Femur (tissue), 1 donor: ENCODE measurements at places on chromosomes 3 and 15.

- DNase-seq: no peak
Measured at GRCh38 chr3:621714-622113, 425.2 kb downstream of the CHL1 start.

DNA sequence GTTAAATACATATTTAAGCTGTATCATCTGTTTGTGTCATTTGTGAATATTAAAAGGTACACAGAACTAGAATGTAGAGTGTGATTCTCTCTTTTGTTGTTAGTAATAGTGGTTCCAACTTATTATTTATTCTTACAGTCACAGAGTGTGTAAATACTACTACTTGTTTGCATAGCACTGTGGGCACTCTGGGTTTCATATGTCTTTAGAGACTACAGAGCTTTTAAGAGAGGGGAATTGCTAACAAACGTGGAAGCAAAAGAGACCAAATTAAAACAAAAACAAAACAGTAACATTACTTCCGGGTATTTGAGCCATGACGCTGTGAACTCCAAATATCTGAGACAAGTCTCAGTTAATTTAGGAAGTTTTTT, 828.0 kb upstream of the DPPA4 start:
- DNase-seq: no peak

DNA sequence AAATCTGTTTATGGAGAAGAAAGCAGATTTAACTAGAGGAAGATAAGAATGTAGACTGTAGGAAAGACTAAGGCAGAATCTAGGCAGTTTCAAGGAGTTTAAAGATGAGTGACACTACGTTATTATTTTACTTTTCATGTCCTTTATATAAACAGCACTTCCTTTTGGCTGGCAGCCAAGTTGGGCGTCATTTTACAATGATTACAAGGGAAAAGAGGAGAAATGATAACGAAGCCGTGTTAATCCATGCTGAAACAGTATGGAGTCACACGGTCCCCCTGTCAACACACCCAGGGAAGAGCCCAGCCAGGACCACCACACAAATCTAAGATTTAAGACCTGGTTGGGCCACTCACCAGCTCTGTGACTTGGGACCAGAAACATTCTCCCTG, 83.7 kb upstream of the NEO1 start:
- no peak for DNase-seq

DNA sequence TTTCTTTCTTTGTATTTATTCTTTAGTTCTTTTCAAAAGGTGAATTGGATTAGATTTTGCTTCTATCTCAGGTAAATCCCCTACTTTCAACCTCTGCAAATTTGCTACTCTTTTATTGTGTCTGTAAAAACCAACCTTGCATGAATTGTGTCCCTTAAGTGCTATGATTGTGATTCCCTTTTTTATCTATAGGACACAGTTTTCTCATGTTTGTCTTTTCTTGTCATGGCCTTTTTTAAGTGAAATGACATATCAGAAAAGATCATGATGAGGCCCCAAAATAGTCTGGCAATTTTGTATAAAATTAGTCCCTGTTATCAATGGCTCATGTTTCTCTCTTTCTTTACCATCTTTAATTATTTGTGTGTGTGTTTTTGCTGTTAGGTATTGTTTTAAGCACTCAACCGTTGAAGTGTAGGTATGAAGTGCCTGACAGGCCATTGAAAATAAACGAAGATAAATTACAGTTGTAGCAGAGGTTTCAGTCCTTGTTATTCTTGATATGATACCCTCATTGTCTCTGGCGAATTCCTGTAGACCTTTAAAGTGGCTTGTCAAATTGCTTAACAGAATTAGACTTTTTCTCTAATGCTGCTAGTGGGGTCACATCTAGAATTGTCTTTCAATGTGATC, 184.3 kb downstream of the UBE2E2 start:
- DNase-seq: no peak

- peak; percentile 87 for DNase-seq
Measured at GRCh38 chr15:45162771-45163507, 24.8 kb downstream of the SHF start.

- no peak for DNase-seq
Measured at GRCh38 chr3:14691719-14692118, 16.8 kb downstream of the C3orf20 start.

DNA sequence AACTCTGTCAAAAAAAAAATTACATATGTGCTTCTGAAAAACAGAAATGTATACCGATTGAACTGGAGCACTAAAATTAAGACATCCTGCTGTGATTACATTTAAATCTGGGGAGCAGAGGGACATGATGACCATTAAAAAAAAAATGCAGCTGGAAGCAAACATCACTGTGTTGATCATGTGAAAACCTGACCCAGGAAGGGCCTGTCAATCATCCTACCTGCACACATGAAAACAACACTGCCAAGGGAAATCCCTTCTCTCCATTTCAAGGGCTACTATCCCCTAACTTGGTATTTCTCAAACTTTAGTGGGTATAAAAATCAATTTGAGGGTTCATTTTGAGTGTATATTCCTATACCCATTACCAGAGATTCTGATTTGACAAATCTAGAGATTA, 719.9 kb upstream of the CBLB start:
- DNase-seq: no peak

DNA sequence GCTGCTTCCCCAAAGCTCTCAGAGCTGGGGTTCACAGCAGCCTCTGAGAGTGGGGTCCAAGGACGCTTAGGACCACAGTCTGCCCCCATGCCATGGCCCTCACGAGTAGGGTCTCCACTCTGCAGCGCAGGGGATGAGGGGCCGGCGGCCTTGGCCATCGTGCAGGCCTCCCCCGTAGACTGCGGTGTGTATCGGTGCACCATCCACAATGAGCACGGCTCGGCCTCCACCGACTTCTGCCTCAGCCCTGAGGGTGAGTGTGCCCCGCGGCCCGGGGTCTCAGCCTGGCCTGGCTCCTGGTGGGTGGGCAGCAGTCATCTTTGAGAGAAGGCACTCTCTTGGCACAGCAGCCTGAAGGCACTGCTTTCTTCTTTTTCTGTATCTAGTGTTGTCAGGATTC, 24.8 kb upstream of the SLC28A1 start:
- no peak for DNase-seq

GRCh38 chr3:191382661-191383060, 52.3 kb upstream of the UTS2B start:
- DNase-seq: no peak

DNA sequence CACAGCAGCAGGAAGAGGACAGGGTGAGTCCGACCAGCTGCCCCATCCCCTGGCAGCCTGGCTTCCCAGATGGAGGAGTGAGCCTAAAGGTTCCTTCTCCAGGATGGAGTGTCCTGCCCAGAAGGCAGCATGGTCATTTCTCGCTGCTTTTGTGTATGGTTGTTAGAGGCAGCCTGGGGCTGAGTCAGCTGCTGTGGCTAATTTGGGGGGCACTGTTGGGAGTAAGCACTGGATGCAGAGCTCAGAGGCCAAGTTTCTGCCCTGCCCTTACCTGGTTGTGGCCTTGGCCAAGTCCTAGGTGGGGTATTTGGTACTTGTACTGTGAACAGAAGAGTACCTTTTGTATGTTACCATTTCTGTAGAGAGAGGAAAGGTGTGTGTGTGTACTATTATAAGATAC, 78.6 kb downstream of the ADAMTS7 start:
- no peak for DNase-seq

- no peak for DNase-seq
Measured at GRCh38 chr3:108208831-108209230, 13.4 kb downstream of the IFT57 start.
